ENCODE measurements at places on chromosomes 4 and X. TPM values are rescaled to one million over a fixed set of nuclear protein-coding genes. Genes with fewer than 3 reads are reported as not detected.
A peak's percentile ranks its signal among the peaks of the same experiment; 100 is the strongest.

DNA sequence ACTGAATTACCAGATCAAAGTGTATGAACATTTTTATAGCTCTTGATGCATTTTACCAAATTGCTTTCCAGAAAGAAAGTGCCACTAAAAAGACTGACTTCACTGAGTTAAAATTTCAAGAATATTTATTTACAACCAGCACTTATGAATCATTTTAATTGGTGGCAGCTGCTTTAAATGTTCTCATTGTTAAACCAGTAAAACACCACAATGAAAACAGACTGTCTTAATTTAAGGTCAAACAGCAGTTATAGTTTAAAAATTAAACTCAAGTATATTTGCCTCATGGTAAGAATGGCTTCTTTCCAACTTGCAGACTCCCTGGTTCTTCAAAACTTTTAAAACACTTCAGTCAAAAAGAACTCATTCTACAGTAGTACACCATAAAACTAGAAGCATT, 36.9 kb downstream of the AMMECR1 start:
- DNase-seq, result no peak

DNA sequence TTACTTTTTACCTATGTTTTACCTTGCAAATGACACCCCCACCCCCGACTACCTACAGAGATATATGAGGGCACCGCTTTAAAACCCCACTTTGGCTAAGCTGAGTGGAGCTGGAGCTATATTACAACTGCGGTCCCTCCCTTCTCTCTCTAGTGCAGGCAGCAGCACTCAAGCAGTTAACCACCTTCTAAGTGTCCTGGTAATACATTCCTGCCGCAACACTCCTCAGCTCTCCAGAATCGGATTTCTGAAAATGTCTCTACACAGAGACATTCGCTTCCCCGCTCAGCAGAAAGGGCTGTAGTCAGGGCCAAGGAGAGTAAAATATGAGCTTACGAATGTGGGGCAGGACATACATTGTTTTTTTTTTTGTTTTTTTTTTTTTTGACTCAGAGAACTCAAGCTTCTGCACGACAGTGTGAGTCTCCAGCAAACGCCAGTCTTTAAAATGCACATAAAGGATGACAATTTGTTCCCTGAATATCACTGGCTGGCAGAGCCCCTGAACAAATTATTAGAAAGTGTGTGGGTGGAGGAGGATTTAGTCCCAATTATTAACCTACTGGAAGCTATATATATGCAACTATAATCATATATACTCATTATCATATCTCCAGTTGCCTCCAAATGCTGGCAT, 287.0 kb upstream of the TET2 start:
- DNase-seq, result no peak

DNA sequence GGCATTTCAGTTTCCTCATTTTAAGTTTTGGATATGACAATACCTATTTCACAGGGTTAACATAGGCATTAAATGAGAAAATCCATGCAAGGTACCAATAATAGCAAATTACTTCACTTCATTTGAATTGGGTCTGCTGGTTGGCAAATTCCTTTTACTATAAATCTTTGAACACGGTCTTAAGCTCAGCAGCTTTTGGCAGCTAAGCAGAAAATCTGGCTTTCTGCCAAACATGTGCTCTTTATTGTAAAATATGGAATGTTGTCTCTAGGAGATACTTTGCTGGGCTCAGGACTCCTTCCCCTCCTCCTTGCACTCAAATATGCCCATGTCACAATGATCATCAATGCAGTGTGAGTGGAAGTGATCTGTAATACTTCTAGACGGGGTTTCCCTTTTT, 16.8 kb upstream of the DMP1 start:
- DNase-seq, result no peak

GRCh38 chrX:47633689-47634590, 4.2 kb upstream of the CFP start:
- DNase-seq, result no peak

- no peak for DNase-seq
Observed at GRCh38 chrX:2665387-2666304, 25.4 kb upstream of the CD99 start.

DNA sequence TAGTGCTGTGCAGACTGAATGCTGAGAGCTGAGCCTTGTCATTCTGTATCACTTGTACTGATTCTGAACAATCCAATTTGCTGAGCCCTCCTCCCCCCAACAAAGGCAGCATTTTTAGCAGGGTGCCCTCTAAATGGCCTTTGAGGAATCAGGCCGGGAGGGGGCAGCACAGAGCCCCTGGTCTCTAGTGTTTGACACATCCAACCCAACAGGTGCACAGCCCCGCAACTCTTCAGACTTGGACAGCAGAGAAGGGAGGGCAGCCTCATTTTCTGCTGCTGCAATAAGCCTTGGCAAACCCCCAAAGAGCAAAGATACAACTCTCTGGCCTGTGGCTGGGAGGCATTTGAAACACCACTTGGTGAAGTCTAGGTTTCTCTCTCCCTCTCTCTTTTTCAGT, 3.4 kb downstream of the ATP1B4 start:
- DNase-seq, result peak; percentile 49

DNA sequence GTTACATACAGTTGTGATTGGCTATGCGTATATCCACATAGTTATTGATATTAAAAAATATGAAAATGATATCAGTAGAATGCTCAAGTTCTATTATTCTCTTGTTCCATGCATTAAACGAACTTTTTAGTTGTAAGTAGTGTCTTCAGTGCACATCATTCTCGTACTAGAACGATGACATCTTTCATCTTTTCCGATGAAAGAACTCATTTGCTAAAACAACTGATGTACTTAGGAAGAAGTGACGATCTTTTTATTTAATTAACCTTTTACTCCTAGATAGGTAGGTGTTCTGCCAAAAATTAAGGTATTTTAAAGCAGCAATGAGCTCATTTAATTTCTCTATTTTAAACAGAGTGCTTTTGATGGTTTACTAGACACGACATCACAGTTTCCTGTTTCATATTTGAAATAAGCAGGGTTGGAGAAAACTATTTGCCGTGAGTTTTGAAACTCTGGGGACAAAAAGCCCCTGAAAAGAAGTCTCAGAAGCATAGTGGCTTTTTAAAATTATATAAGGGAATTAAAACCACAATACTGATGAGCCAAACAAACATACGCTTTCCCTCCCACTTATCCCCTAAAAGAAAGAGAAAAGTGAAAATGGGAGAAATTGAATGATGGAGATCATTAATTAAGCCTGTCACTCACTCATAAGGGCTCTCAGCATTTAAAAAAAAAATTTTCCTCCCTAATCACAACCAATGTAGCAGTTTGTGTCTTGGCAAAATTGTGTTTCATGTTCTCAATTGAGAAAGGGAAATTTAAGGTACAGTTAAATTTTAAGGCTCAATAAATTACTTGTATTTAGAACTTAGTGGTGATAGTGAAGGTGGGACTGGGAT, 25.6 kb downstream of the SPRY1 start:
- DNase-seq, result no peak

DNA sequence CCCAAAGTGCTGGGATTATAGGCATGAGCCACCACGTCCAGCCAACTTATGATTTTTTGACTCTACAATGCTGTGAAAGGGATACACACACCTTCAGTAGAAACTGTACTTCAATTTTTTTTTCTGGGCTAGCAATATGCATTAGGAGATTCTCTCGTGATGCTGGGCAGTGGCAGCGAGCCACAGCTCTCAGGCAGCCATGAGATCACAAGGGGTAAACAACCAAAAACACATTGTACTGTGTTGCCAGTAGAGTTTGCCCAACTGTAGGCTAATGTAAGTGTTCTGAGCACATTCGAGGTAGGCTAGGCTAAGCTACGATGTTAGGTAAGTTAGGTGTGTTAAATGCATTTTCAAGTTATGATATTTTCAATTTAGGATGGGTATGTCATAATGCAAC, 25.7 kb downstream of the RAB33A start:
- DNase-seq, result no peak

- no peak for DNase-seq
Observed at GRCh38 chrX:33923262-33923661, 208.9 kb downstream of the FAM47A start.

DNA sequence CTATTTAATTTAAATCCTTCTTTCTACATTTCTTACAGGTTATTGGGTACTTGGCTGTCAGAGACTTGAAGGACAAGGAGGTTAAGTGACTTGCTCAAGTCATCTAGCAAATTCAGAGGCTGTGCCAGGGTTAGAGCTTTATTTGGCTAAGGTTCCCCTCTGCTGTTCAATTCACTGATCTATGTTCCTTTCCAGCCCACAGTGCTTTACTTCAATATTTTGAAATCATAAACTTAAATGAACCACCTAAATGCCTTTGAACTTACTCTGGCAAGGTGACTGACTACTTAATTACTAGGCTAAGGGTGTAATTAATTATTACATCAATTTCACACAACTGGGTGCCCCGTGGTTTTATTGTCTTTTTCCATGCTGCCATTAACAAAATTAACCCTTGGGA, 288.7 kb downstream of the CAMK2D start:
- no peak for DNase-seq

DNA sequence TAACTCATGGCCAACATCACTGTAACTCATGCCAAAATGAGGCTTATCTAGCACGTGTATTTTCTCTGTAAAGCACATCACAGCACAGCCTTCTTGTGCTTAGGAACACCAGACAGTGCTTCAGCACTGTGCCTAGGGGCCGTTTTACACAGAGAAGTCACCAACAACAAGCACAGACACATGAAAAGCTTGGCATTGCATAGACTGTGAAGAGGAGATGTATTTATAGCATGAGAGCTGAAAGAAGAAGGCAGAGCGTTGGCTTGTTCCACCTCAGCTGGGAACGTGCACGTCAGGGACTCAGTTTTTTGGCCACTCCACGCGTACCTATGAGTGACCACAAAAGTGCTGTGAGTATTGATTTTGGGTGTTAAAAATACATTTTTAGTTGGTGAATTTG, 116.3 kb upstream of the SFRP2 start:
- DNase-seq, result no peak

DNA sequence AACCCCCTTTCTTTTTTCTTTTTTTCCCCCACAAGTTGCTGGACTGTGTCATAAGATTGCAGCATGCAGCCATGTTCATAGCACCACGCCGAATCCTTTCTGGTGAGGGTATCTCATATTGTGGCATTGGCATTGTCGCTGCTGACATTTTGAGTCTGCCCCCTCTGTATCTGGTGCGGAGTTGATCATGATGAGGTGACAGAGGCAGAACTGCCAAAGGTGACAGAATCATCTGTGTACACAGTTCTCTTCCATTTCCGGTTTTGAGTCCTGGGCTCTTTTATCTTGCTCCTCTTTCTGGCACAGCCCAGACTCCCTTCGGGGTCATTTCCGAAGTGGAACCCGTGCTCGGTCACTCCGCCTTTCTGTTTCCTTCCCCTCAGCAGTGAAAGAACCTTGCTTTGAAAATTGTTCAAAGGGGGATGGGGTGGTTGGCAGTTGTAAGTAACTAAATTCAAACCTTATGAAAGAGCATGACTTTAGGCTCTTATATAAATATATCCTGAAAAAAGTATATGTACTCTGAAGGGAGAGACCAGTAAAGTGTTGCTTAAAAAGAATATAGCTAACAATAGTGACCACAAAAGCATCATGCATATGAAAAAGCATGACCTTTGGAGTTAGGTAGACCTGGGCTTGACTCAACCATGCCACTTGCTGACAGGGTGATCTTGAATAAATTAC, 55.0 kb upstream of the BMP2K start:
- no peak for DNase-seq

DNA sequence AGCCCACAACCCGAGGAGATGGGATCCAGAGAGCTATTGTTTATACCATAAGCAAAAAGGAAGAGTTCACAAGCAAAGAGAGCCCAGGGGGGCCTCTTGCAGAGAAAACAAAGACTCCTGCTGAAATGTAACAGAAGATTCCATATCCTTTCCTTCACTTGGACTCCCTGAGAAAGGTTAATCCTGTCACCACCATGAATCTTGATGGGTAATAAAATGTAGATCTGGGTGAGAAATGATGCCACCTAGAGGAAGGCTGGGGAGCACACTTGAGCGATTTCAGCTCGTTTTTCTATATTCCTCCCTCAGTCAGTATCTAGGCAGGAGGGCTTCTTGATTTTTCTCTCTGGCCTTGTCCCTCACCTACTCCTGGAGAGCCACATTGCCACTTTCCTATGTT, 10.2 kb upstream of the KCNE5 start:
- no peak for DNase-seq

DNA sequence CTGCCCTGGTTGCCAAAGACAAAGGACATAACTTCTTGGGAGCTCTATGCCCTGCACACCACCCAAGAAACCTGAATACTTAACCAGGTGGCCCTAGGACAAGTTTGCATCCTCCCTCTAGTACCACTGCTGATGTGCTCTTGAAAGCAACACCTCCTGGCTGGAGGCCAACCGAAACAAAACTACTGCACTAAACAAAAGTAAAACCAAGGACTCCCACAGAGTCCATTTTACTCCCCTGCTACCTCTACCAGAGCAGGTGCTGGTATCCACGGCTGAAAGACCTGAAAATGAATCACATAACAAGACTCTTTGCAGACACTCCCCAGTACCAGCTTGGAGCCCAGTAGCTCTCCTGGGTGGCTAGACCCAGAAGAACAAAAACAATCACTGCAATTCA, 941.8 kb downstream of the RAPGEF2 start:
- DNase-seq, result no peak

The GAGE12J gene
- polyA plus RNA-seq, result not detected

The GLOD5 gene
- 0.99 TPM for polyA plus RNA-seq

The CSAG1 gene
- not detected for polyA plus RNA-seq

The CT45A2 gene
- not detected for polyA plus RNA-seq

The CCDC120 gene
- 8.2 TPM for polyA plus RNA-seq

The RAB41 gene
- not detected for polyA plus RNA-seq

The ARMCX1 gene
- polyA plus RNA-seq, result 16.8 TPM

The PABPC1L2B gene
- not detected for polyA plus RNA-seq
